KG1 (cell line): ENCODE measurements at places on chromosomes 5 and 9.

DNA sequence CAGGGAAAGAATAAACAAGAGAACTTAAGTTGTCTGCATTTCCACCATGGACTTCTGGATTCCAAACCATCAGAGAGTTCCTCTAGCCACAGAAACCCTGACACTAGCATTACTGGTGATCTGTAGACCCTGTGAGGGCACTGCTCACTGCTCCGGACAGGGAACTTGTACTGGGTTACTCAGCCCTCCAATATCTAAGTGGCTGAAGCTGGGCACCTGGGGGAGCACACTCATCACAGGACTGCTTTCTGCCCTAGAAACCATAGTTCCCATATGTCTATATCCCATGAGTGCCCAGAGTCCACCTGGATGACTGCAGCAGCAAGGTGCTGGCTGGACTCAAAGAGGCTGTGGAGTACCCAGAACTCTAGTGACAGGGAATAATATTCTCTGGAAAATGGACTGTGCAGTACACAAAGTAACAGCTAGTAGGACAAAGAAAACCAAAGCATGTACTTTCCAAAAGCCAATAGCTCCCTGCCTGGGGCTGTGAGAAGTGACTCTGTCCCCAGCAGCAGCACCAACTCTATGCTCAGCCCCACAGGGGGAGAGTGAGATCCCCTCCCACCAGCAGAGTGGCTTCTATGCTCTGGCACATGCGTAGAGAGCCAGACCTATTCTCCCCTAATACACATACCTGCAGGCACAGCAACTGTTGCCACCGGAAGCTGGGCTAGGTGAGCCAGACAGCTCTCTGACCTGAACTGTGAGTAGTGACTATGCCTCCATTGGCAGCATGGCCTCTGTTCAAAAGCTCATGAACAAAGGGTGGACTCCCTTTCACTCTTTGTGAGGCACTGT lies 472.9 kb upstream of the FTMT start:
- no peak for DNase-seq

DNA sequence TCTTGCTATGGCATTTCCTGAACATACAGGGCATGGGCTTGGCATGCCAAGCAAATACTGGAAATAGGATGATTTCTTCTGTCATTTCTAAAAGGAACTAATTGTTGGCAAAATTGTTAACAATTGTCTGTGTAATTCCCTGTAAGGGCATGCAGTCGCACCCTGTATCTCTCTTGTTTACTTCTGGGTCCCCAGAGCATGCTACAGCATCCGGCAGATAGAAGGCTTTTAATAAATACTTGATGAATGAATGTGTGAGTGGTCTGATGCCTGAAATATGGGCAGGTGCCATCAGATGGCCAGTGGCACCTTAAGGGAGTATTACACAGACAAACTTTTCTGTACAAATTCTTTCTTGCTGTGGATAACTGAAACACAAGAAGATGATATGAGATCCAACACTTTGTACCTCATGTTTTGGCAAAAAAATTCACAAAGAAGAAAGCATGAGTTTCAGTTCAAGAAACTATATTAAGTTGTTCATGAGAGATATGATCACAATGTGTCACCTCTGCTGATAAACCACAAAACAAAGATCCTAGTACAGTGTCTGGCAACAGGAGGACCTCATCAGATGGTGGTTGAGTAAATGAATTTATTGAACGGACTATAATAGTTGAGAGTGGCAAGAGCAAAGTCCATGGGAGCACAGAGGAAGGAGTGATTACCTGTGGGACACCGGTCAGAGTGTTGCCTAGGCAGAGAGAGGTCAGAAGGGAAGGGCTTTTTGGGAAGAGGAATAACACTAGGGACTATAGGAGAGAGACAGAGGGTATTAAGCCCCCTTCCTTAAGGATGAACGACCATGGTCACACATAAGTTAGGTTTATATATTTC lies 194.2 kb downstream of the ATP10B start:
- DNase-seq = no peak

GRCh38 chr9:122127396-122127798 lies 32.2 kb downstream of the NDUFA8 start:
- DNase-seq = no peak

- no peak for DNase-seq
These were observed 39.2 kb upstream of the LURAP1L start for GRCh38 chr9:12735665-12736064.

GRCh38 chr5:68884883-68885282 lies 208.9 kb upstream of the SLC30A5 start:
- peak; percentile 17 for DNase-seq

DNA sequence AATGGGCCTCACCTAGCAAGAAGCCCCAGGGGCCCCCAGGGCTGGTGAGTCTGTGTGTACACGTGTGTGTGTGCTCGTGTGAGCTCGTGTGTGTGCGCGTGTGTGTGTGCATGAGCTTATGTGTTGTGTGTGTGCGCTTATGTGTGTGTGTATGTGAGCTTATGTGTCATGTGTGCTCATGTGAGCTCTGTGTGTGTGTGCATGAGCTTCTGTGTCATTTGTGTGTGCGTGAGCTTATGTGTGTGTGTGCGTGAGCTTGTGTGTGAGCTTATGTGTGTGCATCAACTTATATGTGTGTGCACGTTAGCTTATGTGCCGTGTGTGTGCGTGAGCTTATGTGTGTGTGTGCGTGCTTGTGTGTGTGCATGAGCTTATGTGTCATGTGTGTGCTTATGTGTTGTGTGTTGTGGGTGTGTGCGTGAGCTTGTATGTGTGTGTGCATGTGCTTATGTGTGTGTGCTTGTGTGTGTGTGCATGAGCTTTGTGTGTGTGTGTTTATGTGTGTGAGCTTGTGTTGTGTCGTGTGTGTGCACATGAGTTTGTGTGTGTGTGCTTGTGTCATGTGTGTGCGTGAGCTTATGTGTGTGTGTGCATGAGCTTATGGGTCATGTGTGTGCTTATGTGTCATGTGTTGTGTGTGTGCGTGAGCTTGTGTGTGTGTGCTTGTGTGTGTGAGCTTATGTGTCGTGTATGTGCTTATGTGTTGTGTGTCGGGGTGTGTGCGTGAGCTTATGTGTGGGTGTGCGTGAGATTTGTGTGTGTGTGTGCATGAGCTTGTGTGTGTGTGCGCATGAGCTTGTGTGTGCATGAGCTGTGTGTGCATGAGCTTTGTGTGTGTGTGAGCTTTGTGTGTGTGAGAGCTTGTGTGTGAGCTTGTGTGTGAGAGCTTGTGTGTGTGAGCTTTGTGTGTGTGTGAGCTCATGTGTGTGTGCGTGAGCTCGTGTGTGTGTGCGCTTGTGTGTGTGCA lies 16.7 kb upstream of the SLC2A6 start:
- no peak for DNase-seq
